Activated CD4-positive, alpha-beta T cell treated with anti-CD3 and anti-CD28 coated beads, Interleukin-2, amount 10 ng/mL, durations not matched to agents 7 days and 5 days (primary cell): ENCODE measurements at places on chromosomes 12 and 14. TPM values are rescaled to one million over a fixed set of nuclear protein-coding genes. Genes with fewer than 3 reads are reported as not detected.

- no peak for DNase-seq
These were observed 34.7 kb upstream of the AP4S1 start for GRCh38 chr14:30990770-30991169.

- no peak for DNase-seq
These were observed 211.5 kb downstream of the PIK3C2G start for GRCh38 chr12:18472806-18473205.

DNA sequence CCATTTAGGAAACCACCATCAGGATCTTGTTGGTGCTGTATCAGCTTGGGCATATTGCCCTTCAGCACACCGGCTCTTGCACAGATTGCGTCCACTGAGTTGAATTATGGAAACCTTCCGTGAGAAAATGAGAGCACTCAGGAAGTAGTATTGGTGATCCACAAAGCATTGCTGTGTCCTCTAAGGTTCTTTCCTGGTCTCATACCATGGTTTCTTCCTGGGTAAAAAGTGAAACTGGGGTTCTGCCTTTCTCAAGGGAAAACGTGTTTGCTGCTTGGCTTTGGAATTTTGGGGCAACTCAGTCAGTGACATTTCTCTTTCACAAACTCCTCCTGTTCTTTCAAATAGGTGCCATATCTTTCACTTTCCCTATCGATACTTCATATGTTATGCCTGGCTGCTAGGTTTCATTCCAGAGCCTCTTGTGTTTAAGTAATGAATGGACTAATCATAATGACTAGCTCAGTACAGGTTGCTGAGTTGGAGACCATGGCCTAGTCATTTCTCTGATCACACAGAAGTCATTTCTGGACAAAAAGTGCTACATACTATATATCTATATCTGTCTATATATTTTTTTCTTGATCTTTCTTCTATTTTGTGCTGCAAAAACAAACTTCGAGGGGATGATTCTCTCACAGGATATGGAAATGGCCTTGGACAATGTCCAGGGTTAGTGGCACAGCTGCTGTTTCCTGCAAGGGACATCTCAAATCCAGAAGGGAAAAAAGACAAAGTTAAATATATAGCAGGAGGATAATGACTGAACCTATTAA, 423.4 kb downstream of the ZFP36L1 start:
- DNase-seq, result no peak

- DNase-seq, result no peak
These were observed 85.8 kb downstream of the ATP23 start for GRCh38 chr12:58026897-58027891.

DNA sequence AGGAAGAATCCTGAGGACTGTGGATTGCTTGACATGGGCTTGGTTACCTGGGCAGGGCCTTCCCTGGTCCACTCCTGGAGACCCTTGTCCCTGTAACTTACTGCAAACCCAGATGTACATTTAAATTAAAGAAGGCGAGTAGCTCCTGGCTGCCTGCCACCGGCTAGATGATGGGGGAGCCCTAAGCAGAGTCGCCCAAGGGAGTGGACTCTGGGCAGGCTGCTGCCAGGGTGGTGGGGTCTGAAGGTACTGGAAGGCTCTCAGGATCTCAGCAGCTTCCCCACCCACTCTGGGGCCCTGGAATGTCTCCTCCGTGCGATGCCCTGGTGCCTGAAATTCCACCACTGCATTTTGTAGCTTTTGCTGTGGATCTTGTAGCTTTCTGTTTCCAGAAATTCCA, 74.7 kb downstream of the FBXL14 start:
- DNase-seq, result no peak

DNA sequence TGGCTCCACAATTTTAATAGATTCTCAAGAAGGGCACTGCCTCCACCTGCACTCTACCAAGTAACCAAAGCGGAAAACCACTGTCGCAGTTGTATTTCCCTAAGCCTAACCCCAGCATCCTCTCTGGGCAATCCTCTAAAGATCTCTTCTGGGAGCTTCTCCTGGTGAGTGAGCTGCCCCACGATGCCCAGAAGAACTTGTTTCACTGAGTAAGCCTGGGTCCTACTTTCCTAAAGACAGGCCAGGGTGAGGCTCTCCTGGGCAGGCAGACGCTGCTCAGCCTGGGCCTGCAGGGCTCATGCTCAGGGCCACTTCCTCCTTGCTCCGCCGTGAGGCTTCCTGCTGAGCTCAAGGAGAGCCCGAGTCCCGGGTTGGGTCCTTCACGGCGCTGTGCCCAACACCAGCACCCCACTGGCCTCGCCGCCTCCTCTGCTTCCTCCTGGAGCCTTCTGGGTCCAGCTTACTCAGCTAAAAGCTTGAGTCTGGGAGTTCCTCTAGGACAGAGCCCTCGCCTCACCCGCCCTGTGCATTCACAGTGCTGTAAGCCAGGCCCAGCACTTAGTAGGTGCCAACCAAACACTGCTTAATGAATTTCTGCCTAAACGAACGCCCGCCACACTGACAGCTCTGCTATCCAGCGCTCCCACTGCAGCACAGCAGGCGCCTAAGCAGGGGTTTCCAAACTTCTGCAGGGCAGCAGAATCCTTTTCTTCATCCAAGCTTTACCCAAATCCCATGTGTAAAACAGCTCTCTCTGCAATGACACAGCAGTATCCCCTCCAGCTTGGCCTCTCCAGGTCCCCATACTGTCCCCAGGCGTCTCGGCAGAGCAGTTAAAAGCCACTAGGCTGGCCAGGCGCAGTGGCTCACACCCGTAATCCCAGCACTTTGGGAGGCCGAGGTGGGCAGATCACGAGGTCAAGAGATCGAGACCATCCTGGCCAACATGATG, 5.7 kb downstream of the RAB35 start:
- peak; percentile 61 for DNase-seq

- no peak for DNase-seq
These were observed 46.6 kb downstream of the PPP2R5C start for GRCh38 chr14:101808020-101808641.

DNA sequence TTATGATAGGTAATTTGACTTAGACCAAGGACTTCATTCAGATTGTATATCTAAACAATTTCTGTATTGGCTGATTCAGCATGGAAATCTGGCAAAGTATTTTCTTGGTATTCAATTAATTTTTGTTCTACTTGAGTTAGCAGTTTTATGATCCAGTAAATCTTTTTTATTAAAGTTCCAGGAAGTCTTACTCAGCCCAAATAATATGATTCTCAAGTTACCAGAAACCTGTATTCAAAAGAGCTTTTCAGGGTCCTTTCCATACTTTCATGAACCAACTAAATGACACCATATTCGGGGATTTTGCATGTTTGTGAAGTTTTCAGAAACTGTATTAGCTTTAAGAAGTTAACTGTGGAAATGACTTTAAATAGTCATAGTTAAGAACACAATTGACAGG, 662.6 kb downstream of the LRFN5 start:
- no peak for DNase-seq

- no peak for DNase-seq
These were observed 53.3 kb downstream of the KIF21A start for GRCh38 chr12:39389399-39390150.

DNA sequence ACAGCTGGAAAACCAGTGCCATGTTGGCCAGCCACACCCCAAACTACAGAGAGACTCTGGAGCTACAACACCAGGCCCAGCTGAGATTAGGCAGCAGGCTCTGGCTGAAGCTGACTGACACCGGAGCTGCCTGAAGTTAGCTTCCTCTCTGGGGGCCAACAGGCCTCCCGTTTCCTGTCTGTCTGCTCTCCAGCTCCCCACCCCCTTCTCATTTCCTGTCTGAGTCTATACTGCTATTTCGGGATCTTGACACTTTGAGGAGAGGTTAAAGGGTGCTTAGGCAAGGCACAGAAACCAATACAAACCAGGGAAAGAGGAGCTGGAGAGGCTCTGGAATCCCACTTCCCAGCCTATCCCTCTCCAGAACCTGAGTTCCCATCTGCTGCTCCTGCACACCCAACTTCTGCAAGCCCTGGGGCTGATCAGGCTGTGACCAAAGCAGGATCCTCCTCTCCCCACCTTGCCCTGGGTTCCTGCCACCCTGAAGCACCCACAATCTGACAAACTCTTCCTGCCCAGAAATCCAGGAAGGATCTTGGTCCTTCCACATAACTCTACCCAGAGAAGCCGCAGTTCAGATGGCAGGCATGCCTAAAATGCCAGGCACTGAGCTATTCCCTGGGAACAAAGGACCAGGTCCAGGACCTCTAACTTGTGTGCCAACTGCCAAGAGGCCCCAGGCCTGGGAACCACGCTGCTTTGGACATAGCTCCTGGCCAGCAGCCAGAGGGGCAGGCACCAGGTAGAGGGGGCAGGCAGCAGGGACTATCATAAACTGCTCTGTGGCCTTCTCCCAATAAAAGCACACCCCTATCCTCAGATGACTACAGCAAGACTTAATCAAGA, 39.9 kb downstream of the PRPF40B start:
- peak; percentile 85 for DNase-seq

DNA sequence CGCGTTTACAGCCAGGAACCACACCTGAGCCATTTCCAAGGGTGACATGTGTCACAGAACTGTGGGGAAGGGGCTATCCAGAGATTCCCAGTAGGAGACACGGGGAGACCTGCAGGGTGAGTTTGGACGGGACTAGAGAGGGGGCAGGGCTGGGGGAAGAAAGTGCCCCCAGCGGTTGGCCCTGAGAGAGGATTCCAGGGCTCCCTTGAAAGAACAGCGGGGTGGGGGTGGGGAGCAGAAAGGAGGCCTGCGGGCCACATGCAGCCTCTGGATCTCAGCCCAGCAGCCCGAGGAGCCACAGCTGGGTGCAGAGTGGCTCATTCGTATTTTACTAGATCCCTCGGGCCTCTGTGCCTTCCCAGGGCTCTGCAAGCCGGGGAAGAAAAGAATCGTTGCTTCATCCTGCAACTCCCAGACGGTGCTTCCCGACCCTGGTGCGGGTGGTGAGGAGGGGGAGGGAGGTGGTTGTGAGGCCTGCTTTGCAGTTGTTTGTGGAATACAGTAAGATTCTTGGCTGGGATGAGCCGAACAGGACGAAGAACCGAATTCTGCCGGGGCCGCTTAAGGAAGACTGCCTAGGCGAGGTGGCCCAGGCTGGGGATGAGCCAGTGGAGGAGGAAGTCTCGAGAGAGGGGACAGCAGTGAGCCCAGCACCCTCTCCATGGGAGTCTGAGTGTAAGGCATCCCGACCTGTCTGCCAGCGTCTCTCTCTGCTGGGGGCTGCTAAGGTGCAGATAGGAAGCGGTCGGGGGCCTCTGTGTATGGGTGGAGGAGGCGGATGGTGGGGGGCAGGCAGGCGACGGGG, 36.1 kb upstream of the ANKRD9 start:
- no peak for DNase-seq

GRCh38 chr14:87994974-87995373, 2.0 kb upstream of the GALC start:
- no peak for DNase-seq

DNA sequence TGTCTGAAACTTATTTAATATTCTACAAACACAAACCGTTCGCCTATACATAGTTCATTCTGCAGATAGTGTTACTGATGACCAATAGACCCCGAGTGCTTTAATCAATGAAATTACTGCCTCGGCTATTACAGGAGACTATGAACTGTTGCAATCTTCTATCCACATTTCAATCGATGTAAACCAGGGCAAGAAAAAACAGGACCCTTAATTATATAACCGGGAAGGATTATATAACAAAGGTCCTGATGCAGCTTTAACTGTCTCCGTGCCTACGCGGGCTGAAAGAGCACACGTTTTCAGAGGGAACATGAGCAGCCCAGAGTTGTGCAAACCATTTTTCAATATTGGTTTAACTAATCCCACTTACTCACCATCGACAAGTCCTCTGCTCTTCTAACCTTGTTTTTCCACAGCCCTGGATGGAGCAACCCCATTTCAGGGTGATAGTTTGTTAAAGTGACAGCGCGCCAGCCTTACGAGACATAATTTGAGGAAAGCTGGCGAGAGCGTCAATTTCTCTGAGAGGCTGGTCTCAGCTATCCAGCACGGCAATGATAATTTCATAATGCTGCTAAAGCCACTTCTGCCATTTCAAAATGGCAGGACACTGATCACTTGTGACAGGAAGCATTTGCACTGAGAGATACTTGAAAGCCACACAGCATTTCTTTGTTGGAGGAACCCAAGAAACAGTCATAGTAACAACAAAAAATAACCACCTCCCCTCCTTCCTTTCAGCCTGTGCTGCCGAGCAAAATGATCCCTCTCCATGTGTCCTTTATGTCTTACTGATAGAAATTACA, 184.6 kb downstream of the FOXN3 start:
- DNase-seq, result no peak

DNA sequence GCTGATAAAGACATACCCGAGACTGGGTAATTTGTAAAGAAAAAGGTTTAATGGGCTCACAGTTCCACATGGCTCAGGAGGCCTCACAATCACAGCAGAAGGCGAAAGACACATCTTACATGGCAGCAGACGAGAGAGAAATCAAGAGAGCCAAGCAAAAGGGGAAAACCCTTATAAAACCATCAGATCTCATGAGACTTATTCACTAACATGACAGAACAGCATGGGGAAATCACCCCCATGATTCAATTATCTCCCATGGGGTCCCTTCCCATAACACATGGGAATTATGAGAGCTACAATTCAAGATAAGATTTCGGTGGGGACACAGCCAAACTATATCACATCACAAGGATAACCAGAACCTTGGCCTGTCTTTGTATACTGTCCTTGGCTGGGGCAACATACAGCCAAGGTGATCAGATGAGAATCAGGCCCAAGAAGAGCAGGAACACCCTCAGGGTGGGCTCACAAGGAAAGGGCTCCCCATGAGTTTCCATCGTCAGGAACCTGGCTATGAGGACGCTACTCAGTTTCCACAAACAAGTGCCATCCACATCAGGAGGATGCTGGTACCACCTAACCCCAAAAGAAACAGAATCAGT, 152.7 kb downstream of the FOXN3 start:
- DNase-seq, result no peak

DNA sequence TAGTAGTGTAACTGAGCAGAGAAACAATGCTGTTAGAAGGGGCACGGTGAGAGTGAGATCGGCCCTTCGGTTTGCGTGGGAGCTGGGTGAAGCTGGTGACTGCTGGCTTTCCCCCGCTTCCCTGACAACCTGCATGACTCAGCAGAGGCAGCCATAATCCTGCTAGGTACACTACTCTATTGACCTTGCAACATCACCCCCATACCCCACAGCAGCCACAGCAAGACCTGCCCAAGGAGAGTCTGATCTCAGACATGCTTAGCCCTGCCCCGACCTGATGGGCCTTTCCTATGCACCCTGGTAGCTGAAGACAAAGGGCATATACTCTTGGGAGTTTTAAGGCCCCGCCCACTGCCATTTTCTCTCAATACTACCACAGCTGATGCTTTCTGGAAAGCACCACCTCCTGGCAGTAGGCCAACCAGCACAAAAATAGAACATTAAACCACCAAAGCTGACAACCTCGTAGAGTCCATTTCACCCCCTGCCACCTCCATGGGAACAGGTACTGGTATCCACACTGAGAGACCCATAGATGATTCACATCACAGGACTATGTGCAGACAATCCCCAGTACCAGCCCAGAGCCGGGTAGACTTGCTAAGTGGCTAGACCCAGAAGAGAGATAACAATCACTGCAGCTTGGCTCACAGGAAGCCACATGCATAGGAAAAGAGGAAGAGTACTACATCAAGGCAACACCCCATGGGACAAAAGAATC, 75.9 kb upstream of the RGS6 start:
- DNase-seq, result no peak

Gene KCNH5
- total RNA-seq, result not detected

Gene PLEKHH1
- total RNA-seq, result 0.29 TPM

Gene TAS2R42
- total RNA-seq, result not detected

Gene RASSF9
- not detected for total RNA-seq

Gene FGF23
- total RNA-seq, result not detected
